NCI-H1417 treated with DMSO at 0.1 percent for 48 hours (cell line): ENCODE measurements at places on chromosomes 7 and 10.

DNA sequence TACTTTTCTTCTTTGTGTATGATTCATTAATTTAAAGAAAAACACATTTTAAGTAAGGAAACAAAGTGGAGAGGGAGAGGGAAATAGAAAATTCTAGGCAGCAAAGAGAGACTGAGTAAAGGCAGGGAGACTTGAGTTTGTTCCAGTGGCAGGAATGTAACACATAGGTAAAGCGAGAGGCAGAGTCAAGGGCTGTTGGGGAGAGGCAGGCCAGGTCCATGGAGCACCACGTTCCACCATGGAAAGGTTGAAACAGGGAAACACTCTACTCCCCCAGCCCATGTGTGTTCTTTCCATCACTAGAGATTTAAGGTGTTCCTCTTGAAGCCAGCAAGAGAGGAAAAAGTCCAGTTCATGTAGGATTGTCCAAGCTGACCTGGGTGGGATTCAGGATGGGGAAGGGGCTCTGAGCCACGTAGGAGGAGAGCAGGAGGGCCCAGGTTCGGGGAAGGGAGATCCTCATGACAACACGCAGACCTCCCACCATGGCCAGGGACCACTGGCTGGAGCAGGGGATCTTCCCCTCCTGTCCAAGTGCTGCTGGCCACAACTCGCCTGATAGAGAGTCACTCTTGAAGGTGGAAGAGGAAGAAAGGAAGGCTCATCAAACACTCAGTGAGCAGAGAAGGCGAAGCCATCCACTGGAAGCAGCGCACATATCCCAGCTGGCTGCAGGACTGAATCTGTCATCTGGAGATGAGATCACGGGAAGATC lies 666.4 kb upstream of the MKI67 start:
- no peak for DNase-seq

DNA sequence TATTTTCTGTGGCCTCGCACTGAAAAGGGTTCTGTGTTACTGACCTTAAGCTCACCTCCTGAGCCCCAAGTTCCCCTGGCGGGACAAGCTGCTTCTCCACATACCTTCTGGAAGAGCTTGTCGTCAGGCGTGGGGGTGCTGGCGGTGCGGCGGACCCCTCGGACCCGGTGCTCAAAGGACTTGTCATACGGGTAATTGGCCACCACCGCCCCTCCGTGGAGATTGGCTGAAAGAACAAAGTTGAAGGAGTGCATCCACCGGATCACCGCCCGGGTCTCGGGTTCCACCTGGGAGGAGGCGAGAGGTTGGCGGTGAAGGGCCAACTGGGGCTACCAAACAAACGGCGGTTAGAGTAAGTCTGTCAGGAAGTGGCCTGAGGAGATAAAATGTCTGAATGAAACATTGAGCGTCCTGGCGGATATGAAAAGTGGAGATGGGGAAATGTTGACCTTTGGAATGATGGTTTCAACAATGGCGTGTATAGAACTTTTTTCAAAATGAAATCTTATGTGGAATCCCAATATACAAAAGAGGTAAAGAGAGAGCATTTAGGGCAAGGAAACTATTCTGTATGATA lies 16.5 kb downstream of the CPN1 start:
- no peak for DNase-seq

DNA sequence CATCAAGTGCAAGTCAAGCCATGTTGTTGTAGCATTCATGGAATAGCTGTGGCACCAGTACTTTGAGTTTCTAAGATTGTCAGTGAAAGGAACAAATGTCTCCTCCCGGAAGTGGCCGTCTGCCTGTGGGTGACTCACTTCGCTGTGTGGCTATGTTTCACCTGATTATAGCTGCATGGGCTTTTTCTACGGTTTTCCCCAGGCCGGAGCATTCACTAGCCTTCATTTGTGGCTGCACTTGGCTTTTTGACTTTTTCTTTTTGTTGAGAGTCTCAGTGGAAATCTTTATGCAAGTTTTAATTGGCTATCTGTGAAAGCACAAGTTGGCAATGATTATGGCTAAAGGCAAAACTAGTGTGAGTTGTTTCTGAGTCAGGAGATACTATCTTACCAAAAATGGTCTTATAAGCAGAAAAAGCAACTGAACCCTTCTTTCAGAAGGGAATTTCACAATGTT lies 35.0 kb downstream of the SRI start:
- no peak for DNase-seq

DNA sequence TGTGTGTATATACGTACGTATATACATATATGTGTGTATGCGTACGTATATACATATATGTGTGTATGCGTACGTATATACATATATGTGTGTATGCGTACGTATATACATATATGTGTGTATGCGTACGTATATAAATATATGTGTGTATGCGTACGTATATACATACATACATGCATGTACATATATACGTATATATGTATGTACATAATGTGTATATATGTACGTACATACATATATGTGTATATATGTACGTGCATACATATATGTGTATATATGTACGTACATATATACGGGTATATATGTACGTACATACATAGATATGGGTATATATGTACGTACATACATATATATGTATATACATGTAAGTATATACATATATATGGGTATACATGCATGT lies 332.1 kb downstream of the CRPPA start:
- DNase-seq, result no peak

GRCh38 chr10:122630526-122630925 lies 69.1 kb downstream of the C10orf120 start:
- DNase-seq, result no peak

GRCh38 chr7:114375907-114376306 lies 38.7 kb upstream of the FOXP2 start:
- no peak for DNase-seq

- DNase-seq, result no peak
Observed at GRCh38 chr7:27171325-27171636, 2.8 kb downstream of the HOXA10 start.

GRCh38 chr10:71975087-71975870 lies 11.1 kb downstream of the CHST3 start:
- DNase-seq, result no peak

DNA sequence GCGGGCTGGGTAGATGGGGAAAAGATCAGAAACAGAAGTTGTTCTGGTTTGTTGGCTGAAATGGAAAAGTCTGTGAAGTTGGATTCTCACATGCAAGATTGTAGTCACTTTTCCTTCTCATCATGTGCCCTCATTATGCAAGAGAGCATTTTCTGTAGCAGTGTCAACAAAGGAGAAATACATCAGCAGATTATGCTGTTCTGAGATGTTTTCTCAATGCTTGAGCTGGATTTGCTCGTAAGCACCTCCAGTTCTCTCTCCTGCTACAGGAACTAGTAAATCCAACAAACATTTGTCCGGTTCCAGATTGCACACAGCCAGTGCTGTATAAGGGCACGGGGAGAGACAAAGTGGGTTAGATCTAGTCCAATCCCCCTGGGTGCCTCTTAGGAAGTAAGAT lies 90.0 kb downstream of the GATA3 start:
- DNase-seq, result no peak

DNA sequence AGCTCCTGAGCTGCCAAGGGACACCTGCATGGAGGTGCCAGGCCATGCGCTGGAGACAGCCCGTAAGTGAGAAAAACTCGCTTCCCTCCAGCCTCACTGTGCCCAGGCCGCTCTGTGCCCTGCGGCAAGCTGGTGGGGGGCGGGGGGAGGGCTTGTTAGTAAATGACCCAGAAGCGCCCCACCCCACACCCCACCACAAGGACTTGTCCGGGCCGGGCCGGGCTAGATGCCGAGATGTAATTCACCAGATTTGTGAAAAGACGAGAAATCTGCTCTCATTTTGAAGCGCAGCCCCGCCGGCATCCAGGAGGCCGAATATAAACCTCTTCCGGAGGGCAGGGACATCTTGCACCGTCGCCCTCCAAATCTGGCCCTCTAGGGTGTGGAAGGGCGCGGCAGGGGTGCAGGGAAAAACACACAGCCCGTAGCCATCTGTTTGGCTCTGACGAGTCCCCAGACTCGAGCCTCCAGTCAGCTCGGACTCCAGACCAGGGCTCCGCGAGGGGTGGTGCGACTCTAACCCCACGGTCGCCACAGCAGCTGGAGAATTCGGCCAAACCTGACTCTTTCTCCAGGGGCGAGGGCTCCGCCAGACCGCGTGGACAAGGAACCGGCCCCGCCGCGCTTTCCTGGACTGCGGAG lies 14.8 kb downstream of the TLX1 start:
- no peak for DNase-seq

GRCh38 chr10:51344371-51344770 lies 270.1 kb downstream of the PRKG1 start:
- DNase-seq, result no peak

- no peak for DNase-seq
Observed at GRCh38 chr7:129569811-129570215, 41.7 kb upstream of the NRF1 start.

- DNase-seq, result peak; percentile 27
Observed at GRCh38 chr7:98420966-98421612, 20.2 kb upstream of the BAIAP2L1 start.

- no peak for DNase-seq
Observed at GRCh38 chr7:8175929-8176369, 86.0 kb downstream of the ICA1 start.

DNA sequence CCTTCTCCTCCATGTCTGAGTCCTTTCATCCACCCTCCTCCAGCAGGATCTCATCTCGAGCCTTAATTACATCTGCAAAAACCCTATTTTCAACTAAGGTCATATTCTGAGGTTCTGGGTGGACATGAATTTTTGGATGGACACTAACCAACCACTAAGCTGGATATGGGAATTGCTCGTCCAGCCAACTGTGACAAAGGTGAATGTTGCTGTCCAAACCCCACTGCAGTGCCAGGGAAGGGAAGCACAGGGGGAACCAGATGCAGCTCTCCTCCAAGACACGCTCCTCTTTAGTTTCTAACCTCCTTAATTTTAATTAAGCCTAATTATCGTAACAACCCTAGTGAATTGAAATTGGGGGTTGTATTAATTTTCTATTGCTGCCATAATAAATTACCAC lies 65.1 kb upstream of the EBF3 start:
- no peak for DNase-seq

GRCh38 chr10:24541239-24541753 lies 182.4 kb downstream of the ARHGAP21 start:
- DNase-seq, result no peak

DNA sequence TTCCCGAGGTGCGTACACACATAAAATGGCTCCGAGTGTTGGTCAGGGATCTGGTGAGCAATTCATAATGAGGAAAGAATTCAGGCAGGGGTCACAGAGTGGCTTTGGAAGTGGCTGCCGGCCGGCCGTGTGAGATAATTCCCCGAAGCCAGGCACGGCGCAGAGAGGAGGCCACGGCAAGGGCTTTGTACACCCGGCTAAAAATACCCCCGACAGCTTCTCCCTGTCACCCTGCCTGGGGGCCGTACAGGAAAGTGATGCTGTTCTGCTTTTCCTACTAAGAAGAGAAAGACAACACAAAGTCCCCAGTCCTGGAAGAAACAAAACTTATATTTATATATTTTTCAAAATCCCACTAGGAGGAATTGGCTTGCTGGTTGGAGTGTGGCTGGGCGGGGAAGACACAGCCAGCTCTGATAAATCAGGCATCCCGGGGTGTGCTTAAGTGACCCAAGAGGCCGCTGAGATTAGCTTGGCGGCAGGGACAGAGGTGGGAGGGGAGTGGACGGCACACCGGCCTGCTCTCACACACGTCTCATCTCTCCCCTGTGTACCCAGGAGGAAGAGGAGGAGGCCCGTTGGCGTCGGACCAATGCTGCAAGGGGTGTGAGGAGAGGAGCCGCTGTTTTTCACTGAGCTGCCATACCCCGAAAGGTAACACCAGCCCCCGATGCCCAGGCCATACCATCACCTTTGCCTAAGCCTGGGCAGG lies 70.5 kb downstream of the ZMIZ1 start:
- no peak for DNase-seq

GRCh38 chr10:28738200-28738599 lies 60.9 kb downstream of the BAMBI start:
- DNase-seq, result no peak

DNA sequence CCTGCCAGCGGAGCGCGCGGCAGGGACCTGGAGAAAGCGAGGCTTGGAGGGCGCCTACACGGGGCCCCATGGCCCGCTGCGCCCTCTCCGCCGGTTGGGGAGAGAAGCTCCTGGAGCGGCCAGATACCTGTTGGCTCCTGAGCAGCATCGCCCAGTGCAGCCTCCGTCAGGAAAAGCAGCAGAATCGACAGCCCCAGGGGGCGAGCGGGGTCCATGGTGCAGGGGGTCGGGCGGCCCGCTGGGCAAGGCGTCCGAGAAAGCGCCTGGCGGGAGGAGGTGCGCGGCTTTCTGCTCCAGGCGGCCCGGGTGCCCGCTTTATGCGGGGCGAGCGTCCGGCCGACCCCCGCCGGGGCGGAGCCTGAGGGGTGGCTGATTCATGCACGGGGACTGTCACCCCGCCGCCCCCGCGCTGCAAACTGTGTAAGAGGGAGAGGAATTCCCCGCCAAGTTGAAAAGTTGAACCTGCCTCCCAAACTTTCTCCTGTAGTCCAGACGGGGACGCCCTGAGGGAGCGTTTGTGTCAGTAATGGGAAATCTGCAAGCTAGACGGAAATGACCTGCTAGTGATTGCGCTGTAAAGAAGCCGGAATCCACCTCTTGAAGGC lies at the start of gene TFPI2:
TFPI2 (minus strand) TSS at position 290 of the 605 bp plus-strand sequence; CDS start at position 215, 75 bp downstream.
- DNase-seq, result no peak

DNA sequence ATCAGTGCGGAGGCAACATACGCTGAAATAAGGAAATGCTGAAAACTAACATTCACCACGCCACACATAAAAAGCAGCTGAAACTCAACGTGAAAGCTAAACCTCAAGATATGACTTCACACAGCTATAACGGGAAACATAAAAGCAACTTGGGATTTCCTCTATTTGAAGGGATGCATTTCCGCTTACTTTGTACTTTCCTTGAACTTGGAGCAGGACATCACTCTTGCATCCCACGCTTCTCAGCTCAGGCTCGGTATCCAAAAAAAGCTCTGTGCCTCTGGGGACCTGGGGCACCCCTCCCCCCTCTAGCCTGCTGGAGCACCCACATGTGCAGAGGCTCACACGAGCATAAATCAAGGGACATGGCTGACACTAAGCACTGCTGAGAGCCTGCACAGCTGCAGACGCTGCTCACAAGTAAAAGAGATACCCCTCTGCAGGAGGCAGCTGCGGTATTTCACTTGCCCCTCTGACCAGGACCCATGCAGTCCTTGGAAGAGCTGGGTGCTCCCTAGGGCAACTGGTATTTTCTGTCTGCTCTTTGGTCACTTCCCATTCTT lies 34.2 kb downstream of the PARD3 start:
- no peak for DNase-seq

DNA sequence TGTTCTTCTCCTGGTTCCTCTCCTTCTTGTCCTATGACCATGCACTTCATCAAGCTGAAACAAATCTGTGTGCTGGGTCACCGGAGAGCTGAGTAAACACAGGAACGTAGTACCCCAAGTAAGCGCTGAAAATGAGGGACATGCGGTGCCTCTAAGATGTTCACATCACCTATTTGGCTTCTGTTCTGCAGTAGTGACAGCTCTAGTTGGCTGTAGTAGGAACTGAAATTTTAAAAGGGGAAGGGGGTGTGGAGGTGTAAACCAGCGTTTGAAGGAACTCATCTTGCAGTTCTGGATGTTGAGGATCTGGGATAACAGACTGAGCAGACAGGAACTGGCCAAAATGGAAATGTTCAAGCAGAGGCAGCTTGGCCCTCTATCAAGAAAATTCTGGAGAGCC lies 85.2 kb downstream of the WNT2 start:
- DNase-seq, result no peak

GRCh38 chr7:132075515-132075914 lies 500.8 kb downstream of the PLXNA4 start:
- no peak for DNase-seq

GRCh38 chr10:8405596-8405995 lies 351.1 kb downstream of the GATA3 start:
- no peak for DNase-seq
